ENCODE measurements at places on chromosomes 11 and 22. TPM values are rescaled to one million over a fixed set of nuclear protein-coding genes. Genes with fewer than 3 reads are reported as not detected.

The NXPE4 gene
- not detected for total RNA-seq

DNA sequence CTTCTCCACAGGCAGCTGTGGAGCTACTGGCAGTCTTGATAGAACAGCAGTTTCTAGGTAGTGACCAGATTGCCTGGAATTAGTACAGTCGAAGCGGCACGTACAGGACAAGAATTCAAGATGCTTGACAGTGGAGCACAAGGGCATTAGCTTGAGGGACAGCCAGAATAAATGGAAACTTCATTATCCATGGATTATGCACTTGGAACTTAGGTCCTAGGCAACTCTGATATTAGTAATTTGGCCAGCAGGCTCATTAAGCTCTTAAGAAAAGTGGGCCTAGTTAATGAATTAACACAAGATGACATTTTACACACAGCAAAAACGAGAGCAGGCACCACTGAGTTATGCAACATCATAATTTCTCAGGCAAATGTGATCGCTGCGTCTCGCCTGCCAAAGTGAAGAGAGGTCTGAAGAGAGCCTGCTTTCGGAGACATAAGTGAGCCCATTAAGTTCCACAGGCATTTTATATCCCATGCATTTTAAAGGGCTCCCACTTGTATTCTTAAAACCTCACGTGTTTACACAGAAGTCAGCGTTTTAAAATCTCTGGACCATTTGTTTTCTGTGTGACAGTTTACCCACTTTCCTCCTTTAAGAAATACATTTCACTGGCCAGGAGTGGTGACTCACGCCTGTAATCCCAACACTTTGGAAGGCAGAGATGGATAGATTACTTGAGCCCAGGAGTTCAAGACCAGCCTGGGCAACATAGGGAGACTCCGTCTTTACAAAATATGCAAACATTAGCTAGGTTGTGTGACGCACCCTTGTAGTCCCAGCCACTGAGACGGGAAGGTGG is 66.2 kb downstream of the COMMD9 start:
- DNase-seq = no peak

The OR8D4 gene
- not detected for total RNA-seq

- DNase-seq = no peak
These were observed 8.2 kb downstream of the RRAS2 start for GRCh38 chr11:14350716-14351238.

- no peak for DNase-seq
These were observed 37.5 kb downstream of the C11orf91 start for GRCh38 chr11:33663121-33663520.

The HTR3A gene
- total RNA-seq = not detected

Measured in NCI-H460 (cell line).